ENCODE measurements at places on chromosomes 12 and 14.

DNA sequence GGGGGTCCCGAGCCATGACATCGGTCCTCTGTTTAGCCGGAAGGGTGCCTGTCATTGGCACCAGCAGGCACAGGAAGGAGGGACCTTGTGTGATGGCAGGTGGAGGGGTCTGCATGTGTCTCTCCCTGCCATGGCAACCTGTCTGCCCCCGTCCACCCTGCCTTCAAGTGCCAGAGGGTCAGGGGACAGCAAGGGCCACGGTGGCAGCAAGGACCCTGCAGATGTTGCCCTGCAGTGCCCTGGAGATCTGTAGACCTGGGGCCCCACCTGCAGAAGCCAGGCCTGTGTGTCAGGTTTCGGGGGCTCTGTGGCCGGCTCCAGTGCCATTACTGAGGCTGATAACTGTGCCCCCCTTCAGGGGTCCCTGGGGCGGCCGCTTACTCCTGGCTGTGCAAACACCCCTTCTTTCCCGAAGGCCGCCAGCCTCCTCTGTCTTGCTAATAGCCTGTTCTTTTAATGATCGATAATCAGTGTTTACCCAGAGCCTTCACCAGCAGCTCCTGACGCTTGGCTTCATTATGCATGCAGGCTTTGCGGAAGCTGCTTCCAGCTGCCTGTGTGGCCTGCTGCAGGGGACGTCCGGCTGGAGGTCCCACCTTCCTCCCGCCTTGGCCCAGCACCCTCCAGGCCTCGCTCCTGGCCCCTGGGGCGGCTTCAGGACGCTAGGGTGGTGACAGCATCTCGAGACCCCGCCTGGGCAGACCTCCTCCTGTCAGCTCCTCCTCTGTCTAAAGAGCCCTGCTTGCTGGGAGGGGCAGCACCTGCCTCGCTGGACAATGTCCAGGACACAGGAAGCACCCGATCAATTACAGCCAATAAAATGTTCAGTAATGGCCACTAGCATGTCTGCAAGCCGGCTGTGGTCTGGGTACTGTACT lies 153.0 kb downstream of the KIF26A start:
- DNase-seq: peak; percentile 91

DNA sequence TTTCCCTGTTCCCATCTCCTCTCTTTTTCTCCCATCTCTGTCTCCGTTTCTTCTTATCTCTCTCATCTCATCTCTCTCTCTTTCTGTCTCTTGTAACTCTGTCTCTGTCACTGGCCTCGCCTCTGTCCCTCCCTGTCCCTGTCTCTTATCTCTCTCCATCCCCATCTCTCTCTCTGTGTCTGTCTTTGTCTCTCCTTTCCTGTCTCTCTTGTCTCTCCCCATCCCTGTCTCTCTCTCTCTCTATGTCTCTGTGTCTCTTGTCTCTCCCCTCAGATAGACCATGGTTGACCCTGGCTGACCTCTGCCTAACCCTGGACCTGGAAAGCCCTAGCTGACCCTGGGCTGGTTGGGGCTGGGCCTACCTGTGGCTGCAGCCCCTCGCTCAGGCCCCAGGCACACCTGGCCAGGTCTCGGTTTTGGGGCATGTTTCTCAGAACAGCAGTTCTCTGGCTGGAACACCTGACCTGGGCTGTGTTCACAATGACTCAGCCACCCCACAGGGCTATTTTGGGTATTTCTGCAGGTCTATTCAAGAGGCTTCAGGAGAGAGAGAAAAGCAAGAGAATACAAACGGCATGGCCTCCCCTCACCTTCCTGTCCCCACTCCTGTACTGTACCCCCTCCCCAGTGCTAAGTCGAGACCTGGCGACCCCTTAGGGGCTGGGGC lies 174.4 kb downstream of the TMEM121 start:
- peak; percentile 43 for DNase-seq

DNA sequence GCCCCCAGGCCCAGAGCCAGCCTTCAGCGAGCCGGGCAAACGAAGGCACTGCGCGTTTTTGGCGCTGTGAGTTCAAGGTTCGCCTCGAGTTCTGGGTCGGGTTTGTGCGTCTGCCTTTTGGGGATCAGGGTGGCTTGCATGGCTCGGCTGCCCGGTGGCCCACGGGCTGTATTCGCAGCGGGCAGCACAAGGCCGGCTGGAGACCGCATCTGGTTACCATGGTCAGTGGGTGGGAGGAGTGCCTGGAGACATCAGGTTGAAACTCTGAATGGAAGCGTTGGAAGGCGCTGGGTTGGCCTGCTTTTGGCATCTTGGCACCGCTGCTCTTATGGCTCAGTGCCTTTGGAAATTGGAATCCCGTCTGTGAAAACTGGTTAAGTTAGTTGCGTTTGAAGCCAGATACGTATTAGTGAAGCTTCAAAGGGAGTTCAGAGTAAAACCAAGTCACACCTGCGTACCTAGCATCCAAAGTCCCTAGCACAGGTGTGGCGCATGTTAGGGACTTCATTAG lies 50.9 kb downstream of the SNAPC1 start:
- DNase-seq: no peak

- no peak for DNase-seq
Measured at GRCh38 chr12:13288501-13288900, 92.0 kb downstream of the EMP1 start.

DNA sequence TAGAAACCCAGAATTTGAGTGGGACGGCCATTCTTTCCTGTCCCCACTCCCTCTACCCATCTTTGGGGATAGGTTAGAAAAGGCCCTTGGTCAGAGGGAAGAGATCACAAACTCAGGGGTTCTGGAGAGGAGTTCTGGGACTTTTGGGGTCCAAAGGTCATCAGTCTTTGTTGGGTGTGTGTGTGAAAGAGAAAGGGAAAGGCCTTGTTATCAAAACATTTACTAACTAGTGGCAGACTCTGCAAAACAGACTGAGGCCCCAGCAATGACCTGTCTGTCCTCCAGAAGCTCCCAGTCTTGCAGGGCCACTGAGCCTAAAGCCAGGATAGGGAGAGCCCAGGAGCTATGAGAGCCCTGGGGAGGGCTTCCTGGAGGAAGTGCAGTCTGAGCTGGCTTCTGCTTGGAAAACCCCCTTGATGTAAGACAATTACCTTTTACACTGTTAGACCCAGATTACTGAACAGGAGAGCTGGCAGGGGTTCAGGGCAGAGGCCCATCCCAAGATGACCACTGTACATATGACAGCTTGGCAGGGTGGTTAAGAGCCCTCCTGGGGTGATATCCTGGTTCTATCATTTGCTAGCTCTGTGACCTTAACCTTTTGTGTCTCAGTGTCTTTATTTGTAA lies 429.1 kb upstream of the CCDC196 start:
- no peak for DNase-seq

GRCh38 chr14:33404964-33405574 lies 466.4 kb downstream of the NPAS3 start:
- no peak for DNase-seq

DNA sequence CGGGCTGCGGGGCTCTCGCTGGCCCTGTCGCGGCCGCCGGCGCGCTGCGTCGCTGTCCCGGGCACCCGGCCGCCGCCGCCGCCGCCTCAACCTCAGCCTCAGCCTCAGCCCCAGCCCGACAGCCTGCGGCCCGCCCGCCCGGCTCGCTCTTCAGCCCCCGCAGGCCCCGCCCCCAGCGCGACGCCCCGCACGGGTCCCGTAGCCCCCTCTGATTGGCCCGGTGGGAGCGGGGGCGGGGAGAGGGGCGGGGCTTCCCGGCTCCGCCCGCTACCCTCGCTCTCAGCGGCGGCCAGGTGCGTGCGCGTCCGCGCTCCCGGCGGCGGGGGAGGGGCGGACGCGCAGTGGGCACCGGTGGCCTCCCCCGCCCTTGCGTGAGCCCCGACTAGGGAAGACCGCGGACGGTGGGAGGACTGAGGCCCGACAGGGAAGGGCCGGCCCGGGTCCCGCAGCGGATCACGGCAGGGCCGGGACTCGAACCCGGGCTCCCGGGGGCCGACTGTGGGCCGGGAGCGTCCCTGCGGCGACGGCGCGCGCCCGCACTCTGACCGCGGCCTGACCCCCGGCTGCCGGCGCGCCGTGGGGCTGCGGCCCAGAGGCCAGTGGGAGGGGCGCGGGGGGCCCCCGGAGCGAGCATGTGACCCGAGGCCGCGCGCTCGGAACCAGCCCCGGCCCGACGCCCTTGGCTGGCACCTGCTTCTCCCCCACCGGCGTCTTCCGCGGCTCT lies at the start of gene PPP1R13B:
Gene PPP1R13B, minus strand, starts transcription at position 125 of the 724 bp plus-strand sequence. CDS start 268 bp downstream, outside the sequence.
- DNase-seq: peak; percentile 73

GRCh38 chr12:70032076-70032475 lies 207.0 kb downstream of the MYRFL start:
- DNase-seq: no peak

DNA sequence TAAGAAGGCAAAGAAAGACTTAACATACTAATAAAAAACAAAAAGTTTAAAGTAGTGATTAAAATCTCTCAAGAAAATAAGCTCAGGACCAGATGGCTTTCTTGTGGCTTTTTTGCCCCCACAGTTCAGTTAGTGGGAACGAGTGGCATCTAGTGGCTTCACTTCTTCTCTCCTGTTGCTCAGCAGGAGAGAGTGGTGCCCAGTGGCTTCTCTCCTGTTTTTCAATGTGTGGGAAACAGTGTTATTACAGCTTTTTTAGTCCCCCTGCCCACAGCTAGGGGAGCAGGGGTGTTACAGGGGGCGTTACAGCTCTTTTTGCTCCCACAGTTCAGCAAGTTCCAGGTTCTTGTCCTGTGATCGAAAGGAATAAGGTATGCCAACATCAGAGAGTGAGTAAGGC lies 135.2 kb downstream of the RERGL start:
- no peak for DNase-seq

GRCh38 chr12:1660304-1661187 lies 30.3 kb upstream of the ADIPOR2 start:
- DNase-seq: no peak

DNA sequence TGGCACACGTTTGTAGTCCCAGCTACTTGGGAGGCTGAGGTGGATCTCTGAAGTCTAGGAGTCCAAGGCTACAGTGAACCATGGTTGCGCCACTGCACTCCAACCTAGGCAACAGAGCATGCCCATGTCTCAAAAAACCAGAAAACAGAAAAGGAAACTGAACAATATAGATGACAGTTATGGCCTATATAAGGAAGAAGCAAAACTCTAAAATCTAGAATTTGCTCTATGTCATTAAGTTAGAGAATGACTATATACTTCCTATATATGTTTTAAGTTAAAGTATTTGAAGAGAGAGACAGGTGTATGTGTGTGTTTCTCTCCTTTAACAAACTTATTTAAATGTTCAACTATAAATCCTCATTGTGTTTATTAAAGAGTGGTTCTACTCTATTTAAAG lies 65.8 kb downstream of the MNAT1 start:
- DNase-seq: no peak

GRCh38 chr14:28875934-28876571 lies 109.5 kb downstream of the FOXG1 start:
- no peak for DNase-seq

DNA sequence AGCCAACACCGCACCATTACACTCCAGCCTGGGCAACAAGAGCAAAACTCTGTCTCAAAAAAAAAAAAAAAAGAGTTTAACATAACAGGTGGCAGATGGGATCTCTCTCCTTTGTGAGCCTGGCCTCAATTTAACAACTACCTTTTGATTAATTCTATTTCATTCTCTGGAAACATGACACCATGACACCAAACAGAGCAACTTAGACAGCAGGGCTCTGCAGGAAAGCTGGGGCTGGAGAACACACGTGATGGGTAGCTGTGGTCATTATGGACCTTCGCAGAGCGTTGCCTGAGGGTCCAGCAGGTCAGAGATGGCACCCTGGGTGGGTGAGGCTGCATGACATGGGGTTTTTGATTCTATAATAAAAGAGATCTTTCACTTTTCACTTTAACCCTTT lies 1.7 kb upstream of the DGLUCY start:
- no peak for DNase-seq

- DNase-seq: no peak
Measured at GRCh38 chr12:23536293-23536692, 413.2 kb downstream of the SOX5 start.

DNA sequence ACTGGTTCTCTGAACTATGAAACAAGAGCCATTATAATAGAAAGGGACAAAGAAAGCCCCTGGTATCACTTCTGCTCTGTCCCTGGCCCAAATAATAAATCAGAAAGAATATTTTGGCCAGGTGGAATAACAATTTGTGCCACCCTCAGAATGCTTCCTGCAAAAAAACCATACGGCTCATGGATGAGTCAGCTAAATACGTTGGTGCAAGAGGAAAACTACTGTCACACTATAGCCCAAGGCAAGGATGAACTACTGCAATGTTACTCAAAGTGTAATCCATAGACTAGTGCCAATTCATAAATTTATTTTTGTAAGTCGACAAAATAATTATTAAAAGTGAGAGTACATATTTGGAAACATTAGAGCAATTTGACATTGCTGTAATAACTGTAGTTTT lies 68.2 kb downstream of the ANKS1B start:
- no peak for DNase-seq

DNA sequence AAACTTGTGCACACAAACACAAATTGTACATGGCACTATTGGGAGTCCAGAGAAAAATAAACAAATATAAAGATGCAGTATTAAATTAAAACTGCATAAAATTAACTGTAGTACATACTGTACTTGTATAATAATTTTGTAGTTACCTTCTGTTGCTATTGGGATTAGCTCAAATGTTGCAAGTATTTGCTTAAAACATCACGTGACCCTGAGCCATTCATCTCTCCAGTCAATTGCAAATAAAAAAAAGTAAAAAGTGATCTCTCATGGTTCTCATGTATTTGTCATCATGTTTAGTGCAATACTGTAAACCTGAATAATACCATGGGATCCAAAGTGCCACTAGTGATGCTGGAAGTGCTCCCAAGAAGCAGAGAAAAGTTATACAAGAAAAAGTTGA lies 88.1 kb upstream of the NAV3 start:
- no peak for DNase-seq

GRCh38 chr12:85468356-85469157 lies 188.5 kb downstream of the ALX1 start:
- DNase-seq: peak; percentile 81

DNA sequence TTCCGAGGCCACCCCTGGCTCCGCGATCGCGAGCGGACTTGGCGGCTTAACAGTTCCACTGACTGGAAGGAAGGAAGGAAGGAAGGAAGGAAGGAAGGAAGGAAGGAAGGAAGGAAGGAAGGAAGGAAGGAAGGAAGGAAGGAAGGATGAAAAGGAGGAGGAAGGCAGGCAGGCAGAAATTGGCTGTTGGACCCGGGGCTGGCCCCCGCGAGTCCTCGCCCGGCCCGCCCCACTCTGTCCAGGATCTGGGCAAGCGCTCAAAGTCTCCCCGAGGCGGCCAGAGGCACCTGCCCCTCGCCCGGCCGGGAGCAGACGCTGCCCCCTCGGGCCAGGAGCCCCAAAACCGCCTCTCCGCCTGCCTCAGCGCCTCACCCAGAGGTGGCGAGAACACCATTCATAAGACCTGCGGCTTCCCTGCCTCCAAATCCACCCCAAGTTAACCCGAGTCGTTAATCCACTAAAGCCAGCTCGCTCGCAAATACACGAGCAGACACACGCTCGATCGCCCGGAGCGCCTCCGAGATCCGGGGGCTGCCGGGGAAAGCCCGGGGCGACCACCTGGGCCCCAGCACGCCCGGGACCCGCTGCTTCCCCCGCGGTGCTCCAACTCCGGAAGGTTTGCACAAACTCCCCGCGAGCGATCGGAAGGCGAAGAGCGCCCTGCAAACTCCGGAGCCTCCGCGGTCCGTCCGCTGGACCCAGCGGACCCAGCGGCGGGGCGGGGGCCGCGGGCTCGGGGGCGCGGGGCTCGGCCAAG lies 844 bp downstream of the DPF3 start:
- no peak for DNase-seq

- no peak for DNase-seq
Measured at GRCh38 chr14:57897144-57897748, 31.4 kb upstream of the SLC35F4 start.

Measured in ELF-1 (cell line).